ENCODE measurements at places on chromosomes 16 and 17. TPM values are rescaled to one million over a fixed set of nuclear protein-coding genes. Genes with fewer than 3 reads are reported as not detected.

Gene C17orf50
- not detected for total RNA-seq

Gene PAGR1
- total RNA-seq, result 70.7 TPM

Gene HS3ST4
- not detected for total RNA-seq

- no peak for DNase-seq
Observed at GRCh38 chr16:898761-899682, 71.8 kb downstream of the LMF1 start.

- DNase-seq, result no peak
Observed at GRCh38 chr16:65070831-65071432, 50.9 kb downstream of the CDH11 start.

- no peak for DNase-seq
Observed at GRCh38 chr17:74110467-74110866, 93.0 kb upstream of the RPL38 start.

DNA sequence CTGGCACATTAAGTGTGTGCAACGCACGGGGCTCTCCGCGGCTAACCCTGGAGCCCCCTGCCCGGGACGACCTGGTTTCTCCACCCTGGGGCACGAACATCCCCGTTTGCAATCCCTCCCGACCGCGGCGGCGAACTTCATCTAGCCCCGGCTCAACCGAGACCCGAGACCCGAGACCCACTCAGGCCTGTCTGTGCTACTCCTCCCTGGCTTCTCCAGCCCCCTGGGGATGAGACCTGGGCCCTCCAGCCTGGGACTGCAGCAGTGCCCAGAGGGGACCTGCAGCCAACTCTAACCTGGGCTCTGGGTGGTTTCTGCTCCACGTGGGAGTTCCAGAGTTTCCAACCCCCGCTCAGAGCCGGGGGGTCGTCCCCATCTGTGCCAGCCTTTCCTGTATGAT lies 73.5 kb downstream of the TIMM22 start:
- no peak for DNase-seq

DNA sequence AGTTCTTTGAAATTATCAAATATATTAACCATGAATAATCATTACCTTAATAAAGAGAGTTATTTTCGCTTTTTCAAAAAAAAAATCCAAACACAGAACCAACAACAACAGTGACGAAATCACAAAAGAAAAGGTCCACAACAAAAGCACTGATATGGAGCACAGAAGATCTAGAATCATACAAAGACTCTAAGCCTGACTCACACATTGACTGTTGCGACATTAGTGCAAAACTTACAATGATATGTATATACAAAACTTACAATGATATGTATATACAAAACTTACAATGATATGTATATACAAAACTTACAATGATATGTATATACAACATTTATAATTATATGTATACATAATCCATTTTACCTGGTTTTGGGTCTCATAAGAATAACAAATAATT lies 117.7 kb downstream of the USP22 start:
- DNase-seq, result no peak

GRCh38 chr16:17435318-17435717 lies 35.4 kb downstream of the XYLT1 start:
- no peak for DNase-seq

GRCh38 chr16:20001856-20002707 lies 71.6 kb downstream of the GPR139 start:
- DNase-seq, result no peak

DNA sequence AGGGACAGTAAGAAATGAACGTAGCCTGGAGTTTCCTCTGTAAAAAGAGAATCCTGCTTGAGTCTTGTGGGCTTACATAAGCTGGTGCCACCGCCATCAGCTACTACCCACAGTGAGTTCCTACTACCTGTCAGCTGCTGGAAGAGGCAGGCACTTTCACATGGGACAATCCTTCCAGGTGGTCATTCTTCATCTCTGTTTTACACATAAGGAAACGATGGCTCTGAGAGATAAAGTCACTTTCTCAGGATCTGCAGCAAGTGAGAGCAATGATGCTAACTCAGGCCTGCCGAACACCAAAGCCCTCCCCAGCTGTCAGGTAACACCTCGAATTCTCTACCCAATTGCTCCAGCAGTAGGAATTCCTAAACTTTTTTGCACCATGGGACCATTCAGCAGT lies 26.6 kb downstream of the PIK3R5 start:
- no peak for DNase-seq
